ENCODE measurements at places on chromosomes 7 and 10. TPM values are rescaled to one million over a fixed set of nuclear protein-coding genes. Genes with fewer than 3 reads are reported as not detected.

Gene CHCHD2
- total RNA-seq = 187 TPM

Gene KLF14
- total RNA-seq = 0.12 TPM

- H3K4me1 ChIP-seq = no peaks in the 10 kb centered on the region
- DNase-seq = no peak
- H3K27me3 ChIP-seq = no peaks in the 10 kb centered on the region
- no peak overlapping the region for H3K4me3 ChIP-seq
Observed at GRCh38 chr7:69678494-69679187, 80.4 kb downstream of the AUTS2 start.

GRCh38 chr7:130794619-130794922 lies 60.6 kb upstream of the KLF14 start:
- DNase-seq = no peak
- H3K4me3 ChIP-seq = no peak overlapping the region
- no peaks in the 10 kb centered on the region for H3K4me1 ChIP-seq
- H3K27me3 ChIP-seq = no peaks in the 10 kb centered on the region
- H3K36me3 ChIP-seq = no peaks in the 10 kb centered on the region

GRCh38 chr10:37885850-37886249 lies 28.4 kb upstream of the ZNF248 start:
- no peaks in the 10 kb centered on the region for H3K27me3 ChIP-seq
- H3K4me3 ChIP-seq = no peak overlapping the region
- no peak for DNase-seq

GRCh38 chr10:122051609-122052385 lies 62.8 kb downstream of the TACC2 start:
- H3K36me3 ChIP-seq = no peaks in the 10 kb centered on the region
- peak; percentile 72 for DNase-seq
- H3K4me3 ChIP-seq = no peak overlapping the region
- H3K4me1 ChIP-seq = peaks cover 1% of the 10 kb centered on the region
- peak overlapping the region; percentile 33 for H3K27ac ChIP-seq

GRCh38 chr10:78392197-78392596 lies 358.5 kb downstream of the RPS24 start:
- no peaks in the 10 kb centered on the region for H3K4me1 ChIP-seq
- H3K4me3 ChIP-seq = no peak overlapping the region
- no peak for DNase-seq
